Activated T-helper 1 cell treated with Interleukin-2 at 50 U/mL for 16 hours (primary cell): ENCODE measurements at places on chromosomes 4 and X.

DNA sequence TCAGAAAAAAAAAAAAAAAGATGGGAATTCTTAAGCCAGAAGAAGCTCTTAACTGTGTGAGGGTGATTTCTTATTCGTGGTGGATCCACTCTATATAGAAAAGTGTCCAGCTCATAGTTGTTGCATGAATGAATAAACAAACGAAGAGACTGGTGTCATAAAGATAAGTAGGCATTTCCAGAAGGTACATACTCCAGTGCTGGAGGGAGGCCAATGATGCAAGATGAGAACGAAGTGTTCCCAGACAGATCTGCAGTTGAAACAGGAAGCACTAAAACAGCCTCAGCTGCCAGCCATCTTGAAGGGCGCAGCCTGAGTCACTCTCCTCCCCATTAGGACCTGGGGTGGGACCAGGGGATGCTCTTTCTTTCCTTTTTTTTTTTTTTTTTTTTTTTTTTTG is 47.4 kb upstream of the HOPX start:
- no peak for DNase-seq

- no peak for DNase-seq
Measured at GRCh38 chrX:1273896-1274295, 5.3 kb downstream of the CSF2RA start.

GRCh38 chr4:41122775-41123174 is 91.6 kb downstream of the APBB2 start:
- DNase-seq: no peak

DNA sequence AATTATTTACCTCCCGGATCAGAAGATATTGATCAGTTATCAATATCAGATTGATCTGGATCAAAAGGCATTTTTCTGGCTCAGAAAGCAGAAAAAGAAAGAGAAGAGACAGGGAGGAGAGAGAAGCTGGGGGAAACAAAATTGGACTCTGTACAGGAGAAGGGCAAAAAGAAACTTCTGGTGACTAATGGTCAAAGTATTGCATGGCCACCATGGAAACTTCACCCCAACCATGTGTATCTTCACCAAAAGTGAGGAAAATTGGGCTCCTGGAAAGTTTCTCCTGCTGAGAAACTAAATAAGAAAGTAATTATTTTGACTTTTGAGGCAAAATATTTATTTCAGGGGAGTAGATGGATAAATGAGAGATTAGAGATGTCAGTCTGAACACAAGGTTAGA is 33.9 kb downstream of the RNF150 start:
- DNase-seq: no peak

- no peak for DNase-seq
Measured at GRCh38 chr4:16686195-16686594, 212.2 kb downstream of the LDB2 start.

- no peak for DNase-seq
Measured at GRCh38 chr4:140372751-140373327, 607 bp upstream of the SCOC start.

- DNase-seq: no peak
Measured at GRCh38 chr4:96874657-96875056, 1034.8 kb downstream of the PDHA2 start.

DNA sequence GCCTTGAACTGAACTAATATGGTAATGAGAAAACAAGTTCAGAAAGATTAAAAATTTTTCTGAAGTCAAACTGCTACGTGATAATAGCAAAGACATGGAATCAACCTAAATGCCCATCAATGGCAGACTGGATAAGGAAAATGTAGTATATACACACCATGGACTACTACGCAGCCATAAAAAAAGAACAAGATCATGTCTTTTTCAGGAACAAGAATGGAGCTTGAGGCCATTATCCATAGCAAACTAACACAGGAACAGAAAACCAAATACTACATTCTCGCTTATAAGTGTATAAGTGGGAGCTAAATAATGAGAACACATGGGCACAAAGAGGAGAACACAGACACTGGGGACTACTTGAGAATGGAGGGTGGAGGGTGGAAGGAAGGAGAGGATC is 4.3 kb upstream of the RPS3A start:
- DNase-seq: no peak

GRCh38 chr4:128477540-128477939 is 189.9 kb upstream of the PGRMC2 start:
- no peak for DNase-seq

DNA sequence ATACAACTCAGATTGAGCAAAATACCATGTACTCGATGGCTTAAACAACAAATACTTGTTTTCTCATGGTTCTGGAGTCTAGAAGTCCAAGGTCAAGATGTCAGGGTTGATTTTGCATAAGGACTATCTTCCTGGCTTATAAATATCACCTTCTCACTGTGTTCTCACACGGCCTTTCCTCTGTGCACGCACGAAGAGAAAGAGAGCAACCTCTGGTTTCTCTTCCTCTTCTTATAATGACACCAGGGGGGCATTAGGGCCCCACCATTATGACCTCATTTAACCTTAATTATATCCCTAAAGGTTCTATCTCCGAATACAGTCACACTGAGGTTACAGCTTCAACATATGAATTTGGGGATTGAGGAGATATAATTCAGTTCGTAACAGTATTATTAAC is 504.0 kb downstream of the MAGEE1 start:
- no peak for DNase-seq

- no peak for DNase-seq
Measured at GRCh38 chr4:8594097-8595038, 1.8 kb downstream of the CPZ start.

- DNase-seq: no peak
Measured at GRCh38 chr4:73663576-73663975, 43.3 kb upstream of the RASSF6 start.

DNA sequence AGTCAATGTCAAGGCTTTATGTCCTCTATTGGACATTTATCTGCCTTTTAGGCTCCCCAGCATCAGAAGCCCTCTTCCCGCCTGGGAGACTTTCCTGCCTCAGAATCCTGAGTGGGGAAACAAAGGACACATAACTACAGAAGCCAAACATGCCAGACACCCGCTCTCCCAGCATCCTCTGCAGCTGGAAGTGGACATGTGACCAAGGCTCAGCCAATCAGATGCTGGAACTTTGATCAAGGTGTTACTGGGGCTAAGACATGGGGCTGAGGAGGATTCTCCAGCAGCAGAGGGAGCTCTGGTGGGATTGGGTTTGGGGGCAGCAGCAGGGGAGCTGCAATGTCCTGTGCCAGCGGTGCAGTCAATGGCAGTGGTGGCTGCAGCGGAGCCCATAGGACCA is 19.5 kb downstream of the SLC2A9 start:
- DNase-seq: no peak

DNA sequence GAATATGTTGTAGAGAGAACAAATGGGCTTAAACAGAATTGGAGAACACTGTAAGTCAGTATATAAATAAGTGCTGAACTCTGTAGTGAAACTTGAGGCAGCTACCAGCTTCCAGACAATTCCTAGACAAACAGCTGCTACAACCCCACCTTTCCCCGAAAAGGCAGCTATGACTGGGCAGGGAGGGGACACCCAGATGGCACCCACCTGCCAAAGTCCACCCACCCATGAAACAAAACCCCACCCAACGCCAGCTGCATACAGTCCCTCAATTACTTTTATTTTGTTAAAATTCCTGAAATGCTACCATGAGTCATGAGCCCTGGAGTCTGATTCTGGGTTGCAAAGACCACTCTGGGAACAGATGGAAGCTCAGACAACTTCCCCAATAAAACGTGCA is 24.4 kb downstream of the RELL1 start:
- no peak for DNase-seq

DNA sequence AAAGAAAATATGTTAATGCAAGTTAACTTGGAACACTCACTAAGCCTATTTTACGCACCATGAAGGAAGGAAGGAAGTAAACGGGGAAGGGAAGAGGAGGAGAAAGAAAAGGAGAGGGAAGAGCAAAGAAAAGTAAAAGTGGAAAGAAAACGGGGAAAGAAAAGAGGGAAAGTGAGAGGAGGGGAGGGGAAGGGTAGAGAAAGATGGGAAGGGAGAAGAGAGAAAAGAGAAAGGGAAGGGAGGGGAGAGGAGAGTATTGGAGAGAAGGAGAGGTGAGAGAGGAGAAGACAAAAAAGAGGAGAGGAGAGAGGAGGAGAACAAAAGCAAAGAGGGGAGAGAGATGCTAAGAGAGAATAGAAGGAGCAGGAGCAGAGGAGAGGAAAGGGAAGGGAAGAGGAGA is 224.1 kb downstream of the SLITRK2 start:
- no peak for DNase-seq

DNA sequence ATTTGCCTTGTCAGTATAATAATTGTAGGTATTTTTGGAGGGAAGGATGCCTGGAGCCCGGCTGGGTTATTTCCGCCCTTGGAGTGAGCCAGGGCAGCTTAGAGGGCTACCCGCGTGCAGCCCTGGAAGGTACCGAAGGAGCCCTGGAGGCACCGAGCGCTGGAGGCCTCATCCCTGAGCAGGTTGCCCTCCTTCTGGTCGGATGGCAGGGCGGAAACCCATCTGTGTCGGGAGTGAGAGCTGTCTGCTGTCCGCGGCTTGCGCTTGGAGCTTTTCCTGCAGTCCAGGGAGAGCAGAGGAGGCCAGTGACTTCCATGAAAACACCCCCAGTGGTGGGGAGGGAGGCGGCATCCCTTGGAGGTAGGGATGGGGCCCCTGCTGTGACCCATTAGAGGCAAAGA is 122.1 kb downstream of the TBL1X start:
- DNase-seq: no peak

DNA sequence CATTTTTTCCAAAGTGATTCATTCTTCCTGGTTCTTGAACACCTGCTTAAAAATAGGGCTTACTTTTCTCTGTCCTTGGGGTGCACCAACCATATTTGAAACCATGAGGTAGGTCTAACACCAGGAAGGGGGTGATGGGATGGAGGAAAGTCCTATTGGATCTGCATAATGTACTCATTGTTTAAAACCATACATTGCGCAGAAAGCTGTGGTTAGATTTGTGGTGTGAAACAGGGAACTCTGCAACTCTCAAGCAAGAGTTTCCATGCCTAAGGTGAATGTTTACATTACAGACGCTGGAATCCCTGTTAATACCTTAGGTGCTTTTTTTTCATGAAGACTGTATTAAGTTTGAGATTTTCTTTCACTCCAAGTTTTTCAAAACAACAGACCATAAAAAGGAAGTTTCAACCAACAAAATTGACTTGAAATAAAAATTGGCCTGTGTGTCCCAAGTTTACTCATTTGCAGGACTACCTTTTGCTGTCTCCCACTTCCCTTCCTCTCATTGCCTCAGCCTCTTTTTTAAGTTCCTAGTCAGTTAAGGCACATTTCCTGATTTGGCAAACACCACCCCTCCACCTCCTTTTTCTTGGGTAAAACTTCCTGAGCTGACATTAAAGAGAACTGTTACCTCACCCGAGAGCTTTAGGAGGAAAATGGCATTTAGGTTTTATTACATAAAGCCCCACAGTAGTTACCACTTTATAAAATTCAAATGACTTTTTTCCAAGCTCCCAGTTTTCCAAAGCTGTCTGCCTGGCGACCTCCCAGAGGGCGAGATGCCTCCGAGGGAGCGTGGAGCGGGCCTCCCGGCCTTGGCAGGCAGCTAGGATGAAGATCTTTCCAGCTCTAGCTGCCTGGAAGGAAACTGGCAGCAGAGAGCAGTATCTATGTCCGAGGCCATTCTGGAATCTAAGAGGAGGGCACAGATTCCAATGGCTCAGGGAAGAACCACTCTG is 47.9 kb upstream of the RBPJ start:
- DNase-seq: no peak

- no peak for DNase-seq
Measured at GRCh38 chr4:73573794-73574528, 46.3 kb downstream of the RASSF6 start.

DNA sequence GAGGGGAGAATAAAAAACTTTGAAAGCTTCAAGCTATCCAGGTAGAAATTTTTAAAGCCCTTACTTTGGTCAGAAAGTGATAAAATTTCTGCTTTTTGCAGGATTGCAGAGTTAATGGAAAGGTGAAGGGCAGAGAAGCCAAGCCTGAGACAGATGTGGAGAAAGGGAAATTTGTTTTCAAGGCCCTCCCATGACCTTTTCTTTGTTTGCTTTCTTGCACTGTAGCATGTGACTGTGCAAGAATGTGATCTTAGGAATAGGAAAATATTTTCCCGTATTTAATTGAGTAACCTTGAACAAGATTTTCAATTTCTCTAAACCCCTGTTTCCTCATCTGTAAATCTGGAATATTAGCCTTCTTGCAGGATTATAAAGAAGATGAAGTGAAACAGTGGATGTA is 307.2 kb downstream of the PPARGC1A start:
- DNase-seq: no peak

- DNase-seq: no peak
Measured at GRCh38 chr4:59818656-59819055, 1381.5 kb upstream of the ADGRL3 start.

GRCh38 chrX:45794323-45794994 is 593.8 kb upstream of the DIPK2B start:
- no peak for DNase-seq

- no peak for DNase-seq
Measured at GRCh38 chrX:17707731-17708130, 29.6 kb upstream of the SCML1 start.

DNA sequence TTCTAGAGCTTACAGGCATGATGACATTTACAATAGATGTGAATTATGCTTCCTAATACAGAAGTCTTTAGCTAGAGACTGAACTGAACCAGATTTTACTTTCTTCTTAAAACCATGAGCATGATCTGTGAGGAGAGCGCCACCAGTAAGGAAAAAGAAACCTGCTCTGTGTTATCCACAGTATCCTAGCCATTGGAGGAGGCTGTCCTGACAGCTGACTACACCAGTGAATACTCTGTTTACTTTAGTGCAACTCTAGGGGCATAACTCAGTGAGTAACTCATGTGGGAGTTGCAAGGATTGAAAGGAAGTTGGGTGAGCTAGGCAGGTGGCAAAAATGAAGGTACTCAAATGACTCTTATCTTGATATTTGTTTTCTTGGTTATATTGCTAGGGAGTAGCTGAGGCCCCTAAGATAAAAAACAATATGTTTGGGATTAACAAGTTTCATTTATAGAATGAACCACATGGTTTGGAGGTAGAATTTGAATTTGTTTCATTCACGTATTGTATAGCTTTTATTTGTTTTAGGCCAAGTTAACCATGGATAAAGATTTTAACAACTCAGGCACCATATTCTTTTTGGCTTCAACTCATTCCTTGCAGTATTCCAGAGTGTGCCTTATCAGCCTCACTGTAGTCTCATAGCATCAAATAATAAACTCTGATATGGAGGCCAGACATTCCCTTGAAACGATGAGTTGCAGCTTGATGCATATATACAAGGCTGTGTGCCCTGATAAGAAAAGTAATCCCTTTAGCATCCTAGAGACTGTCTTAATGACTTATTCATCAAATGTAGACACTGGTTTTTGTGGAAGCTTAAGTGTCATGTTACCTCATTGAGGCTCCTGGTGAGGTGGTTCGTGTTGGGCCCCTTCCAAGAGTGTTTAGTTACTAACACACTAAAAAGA is 2.5 kb downstream of the BMP3 start:
- no peak for DNase-seq

GRCh38 chr4:111718763-111719559 is 426.3 kb upstream of the FAM241A start:
- no peak for DNase-seq
